Dermis blood vessel endothelial cell (primary cell): ENCODE measurements at places on chromosomes 7 and 10. TPM values are rescaled to one million over a fixed set of nuclear protein-coding genes. Genes with fewer than 3 reads are reported as not detected.

TMEM176B gene
- total RNA-seq: not detected in 2 replicates

NPY4R gene
- not detected in 2 replicates for total RNA-seq

VSIR gene
- total RNA-seq: 25.1 and 42.2 TPM in 2 replicates

ZPBP gene
- total RNA-seq: not detected in 2 replicates

SFTPA1 gene
- not detected in 2 replicates for total RNA-seq

AKR1C2 gene
- 50.2 and 63.2 TPM in 2 replicates for total RNA-seq

C7orf33 gene
- total RNA-seq: not detected in 2 replicates

MYL7 gene
- total RNA-seq: not detected in 2 replicates

ZNF862 gene
- 10.0 and 12.1 TPM in 2 replicates for total RNA-seq

SCIN gene
- 0.17 and 2.6 TPM in 2 replicates for total RNA-seq

GIMAP5 gene
- total RNA-seq: 203 and 350 TPM in 2 replicates

GLI3 gene
- 1.0 and 1.6 TPM in 2 replicates for total RNA-seq

SNX10 gene
- total RNA-seq: 8.4 and 9.4 TPM in 2 replicates

GARIN1A gene
- total RNA-seq: 0.14 and 0.17 TPM in 2 replicates

SEMA3C gene
- 0.85 and 4.2 TPM in 2 replicates for total RNA-seq

TAX1BP1 gene
- 77.6 and 88.8 TPM in 2 replicates for total RNA-seq

TACR2 gene
- 0.09 and 0.34 TPM in 2 replicates for total RNA-seq

CPEB3 gene
- total RNA-seq: 1.7 and 2.5 TPM in 2 replicates

ZNF716 gene
- under 0.01 TPM in 1 of 2 replicates, not detected in the other for total RNA-seq

FOXP2 gene
- total RNA-seq: 3.7 and 11.4 TPM in 2 replicates

DENND2A gene
- total RNA-seq: 0.14 and 1.0 TPM in 2 replicates

SPRN gene
- total RNA-seq: under 0.01 TPM in 1 of 2 replicates, not detected in the other

LIPJ gene
- not detected in 2 replicates for total RNA-seq

SYNPO2L gene
- total RNA-seq: under 0.01 TPM in 1 of 2 replicates, not detected in the other

HTRA1 gene
- 54.7 and 117 TPM in 2 replicates for total RNA-seq

TDRD1 gene
- under 0.01 TPM in 2 replicates for total RNA-seq

TAC1 gene
- not detected in 2 replicates for total RNA-seq

PLEKHA1 gene
- total RNA-seq: 44.5 and 52.1 TPM in 2 replicates

HELLS gene
- total RNA-seq: 26.7 and 73.2 TPM in 2 replicates

GIMAP1 gene
- total RNA-seq: 28.2 and 31.1 TPM in 2 replicates

ECHS1 gene
- 91.0 and 95.4 TPM in 2 replicates for total RNA-seq

LIPM gene
- total RNA-seq: not detected in 2 replicates

AQP1 gene
- total RNA-seq: 9.2 and 147 TPM in 2 replicates

PLXDC2 gene
- 2.7 and 5.5 TPM in 2 replicates for total RNA-seq

GNGT1 gene
- total RNA-seq: not detected in 2 replicates

IQUB gene
- 0.05 and 0.34 TPM in 2 replicates for total RNA-seq

CYP2C19 gene
- total RNA-seq: not detected in 2 replicates

BBIP1 gene
- 16.7 and 29.7 TPM in 2 replicates for total RNA-seq

NEBL gene
- total RNA-seq: 2.6 and 2.9 TPM in 2 replicates

NXPH1 gene
- not detected in 2 replicates for total RNA-seq

SPDYE2B gene
- total RNA-seq: not detected in 2 replicates

TAS2R5 gene
- 0.47 and 0.68 TPM in 2 replicates for total RNA-seq

NAT16 gene
- not detected in 2 replicates for total RNA-seq

FRAT1 gene
- 5.4 and 6.6 TPM in 2 replicates for total RNA-seq
